ENCODE measurements at places on chromosomes 2 and 18.

- DNase-seq = no peak
Observed at GRCh38 chr2:142954493-142954892, 77.0 kb downstream of the KYNU start.

DNA sequence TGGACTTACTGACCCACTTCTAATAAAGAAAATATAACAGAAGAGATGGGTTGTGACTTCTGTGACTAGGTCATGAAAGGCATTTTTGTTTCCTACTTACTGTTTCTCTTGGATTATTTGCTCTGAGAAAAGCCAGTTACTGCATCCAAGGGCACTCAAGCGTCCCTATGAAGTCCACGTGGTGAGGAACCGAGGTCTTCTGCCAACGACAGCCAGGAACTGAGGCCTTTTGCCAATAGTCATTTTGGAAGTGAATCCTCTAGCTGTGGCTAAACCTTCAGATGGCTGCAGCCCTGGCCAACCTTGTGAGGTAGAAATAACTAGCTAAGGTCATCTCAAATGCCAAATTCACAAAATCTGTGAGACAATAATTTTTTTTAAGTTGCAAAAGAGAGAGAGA is 449.8 kb upstream of the RGPD4 start:
- DNase-seq = no peak

- DNase-seq = no peak
Observed at GRCh38 chr2:88671786-88672427, 19.6 kb upstream of the RPIA start.

DNA sequence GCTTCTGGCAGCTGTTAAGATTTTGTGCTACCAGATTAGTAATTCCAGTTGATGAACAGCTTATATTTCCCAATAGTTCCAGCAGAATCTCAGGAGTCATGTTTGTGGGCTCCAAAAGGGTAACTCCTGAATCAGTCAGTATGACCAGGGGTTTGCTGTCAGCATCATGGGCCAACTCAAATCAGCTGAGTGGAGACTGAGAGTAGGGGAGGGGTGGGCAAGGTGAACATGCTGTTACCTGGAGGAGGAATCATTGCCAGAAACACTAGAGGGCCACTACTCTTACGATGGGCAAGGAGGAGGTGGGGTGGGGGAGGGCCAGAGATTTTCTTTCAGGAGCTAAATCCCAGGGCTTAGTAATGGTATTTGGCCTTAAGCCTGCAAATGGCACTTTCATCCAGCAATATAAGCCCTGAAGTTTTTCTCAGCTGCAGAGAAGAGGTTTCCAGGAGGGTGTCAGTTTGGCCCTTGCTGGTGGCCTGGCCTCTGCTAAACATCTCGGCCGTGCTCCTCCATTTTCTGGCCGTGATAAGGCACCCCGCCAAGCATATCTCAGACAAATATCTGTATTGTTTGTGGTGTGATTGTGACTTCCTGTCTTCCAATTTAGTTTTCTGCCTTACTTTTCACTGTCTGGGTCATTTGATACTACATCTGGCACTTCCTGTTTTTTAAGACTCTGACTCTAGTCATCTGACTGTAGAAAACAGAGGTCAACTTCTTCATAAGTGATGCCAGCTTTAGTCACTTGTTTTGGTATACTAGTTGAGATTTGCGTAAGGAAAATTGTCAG is 120.5 kb upstream of the CXCR4 start:
- DNase-seq = no peak

GRCh38 chr2:627926-628560 is 49.2 kb downstream of the TMEM18 start:
- no peak for DNase-seq

DNA sequence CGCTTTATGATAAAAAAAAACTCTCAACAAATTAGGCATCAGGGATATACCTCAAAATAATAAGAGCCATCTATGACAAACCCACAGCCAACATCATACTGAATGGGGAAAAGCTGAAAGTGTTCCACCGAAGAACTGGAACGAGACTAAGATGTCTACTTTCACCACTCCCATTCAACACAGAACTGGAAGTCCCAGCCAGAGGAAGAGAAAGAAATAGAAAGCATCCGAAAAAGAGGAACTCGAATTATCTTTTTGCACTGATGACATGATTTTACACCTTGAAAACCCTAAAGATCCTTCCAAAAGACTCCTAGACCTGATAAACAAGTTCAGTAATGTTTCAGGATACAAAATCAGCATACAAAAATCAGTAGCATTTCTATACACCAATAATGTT is 121.6 kb downstream of the ZRANB3 start:
- no peak for DNase-seq

GRCh38 chr2:23484275-23484674 is 99.3 kb downstream of the KLHL29 start:
- DNase-seq = no peak

DNA sequence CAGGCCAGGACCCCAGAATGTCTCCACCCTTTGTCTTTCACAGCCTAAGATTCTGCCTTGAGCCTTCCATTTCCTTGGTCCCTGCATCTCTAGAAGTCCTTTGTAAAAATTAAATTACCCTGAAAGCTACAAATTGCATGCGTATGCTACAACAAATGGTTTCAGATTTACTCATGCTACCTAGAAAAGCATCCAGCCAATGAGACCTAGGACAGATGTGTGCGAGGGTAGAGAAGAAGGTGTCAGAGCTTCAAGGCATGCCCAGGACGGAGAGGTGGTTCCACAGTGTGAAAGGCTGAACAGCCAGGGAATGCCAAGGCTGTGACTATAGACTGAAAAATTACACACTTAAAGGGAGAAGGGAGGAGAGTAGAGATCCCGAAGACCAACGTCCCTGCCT is 40.2 kb downstream of the CCBE1 start:
- DNase-seq = no peak

- DNase-seq = no peak
Observed at GRCh38 chr2:71614976-71615766, 161.8 kb downstream of the DYSF start.

GRCh38 chr2:167544602-167545001 is 656.3 kb downstream of the XIRP2 start:
- no peak for DNase-seq

DNA sequence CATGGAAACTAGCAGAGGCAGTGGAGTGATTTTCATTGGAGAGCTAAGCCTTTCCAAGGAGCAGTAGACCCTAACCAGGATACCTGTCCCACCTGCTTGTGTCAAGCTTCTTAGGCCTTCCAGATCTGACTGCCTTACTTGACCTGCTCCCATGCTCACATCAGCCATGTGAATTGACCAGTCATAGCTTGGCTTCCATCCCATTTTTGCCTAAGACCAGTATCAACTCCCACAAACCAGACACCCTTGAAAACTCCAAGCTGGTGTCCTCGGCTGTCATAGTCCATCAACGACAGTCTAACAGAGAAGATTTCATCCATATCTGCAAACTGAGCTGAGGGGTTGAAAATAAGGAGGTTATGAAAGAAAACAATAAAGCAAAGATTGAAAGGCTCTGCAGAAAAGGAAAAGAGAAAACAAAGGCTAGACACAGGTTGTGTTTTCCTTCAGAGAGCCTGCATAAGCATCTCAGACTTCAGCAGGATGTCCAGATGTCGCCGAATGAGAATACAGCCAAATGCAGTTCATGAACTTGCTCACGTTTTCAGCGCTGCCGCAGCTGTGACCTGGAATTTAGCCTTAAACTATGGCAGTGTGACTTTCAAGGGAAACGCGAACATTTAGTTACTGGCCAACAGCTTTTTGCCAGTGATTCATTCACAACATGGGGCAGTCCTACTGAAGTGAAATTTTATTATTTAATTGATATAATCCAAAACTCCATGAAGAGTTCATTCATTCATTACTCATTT is 868.1 kb upstream of the ID2 start:
- DNase-seq = no peak

DNA sequence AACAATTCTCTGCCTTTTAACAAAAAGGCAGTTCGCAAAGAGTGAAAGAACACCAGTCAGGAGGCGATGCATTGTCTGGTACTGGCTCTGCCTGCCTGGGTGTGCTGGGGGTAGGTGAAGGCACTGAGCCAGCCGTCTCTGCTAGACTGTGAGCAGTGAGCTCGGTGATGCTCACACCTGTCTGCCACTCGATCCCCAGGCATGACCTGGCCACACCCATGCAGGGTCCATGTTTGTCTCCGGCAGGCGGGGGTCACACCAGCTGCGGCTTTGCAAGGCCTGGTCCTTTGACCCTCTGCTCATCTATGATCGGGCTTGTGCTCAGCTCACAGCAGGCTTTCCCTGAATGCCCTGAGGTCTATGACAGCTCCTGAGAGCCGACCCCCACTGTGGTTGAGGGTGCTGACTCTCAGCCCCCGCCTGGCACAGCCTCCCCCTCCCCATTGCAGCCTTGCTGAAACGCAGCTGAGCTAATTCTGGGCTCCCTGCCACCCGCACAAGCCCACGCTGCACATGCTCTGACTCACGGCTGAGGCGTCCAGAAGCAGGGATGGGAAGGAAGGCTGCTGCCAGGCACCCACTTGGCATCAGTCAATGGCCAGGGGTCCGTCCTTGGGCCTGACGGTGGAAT is 23.7 kb downstream of the CRACDL start:
- DNase-seq = no peak

- DNase-seq = no peak
Observed at GRCh38 chr2:180156651-180157050, 149.6 kb upstream of the CWC22 start.

GRCh38 chr2:239125726-239126675 is 274.8 kb downstream of the HDAC4 start:
- DNase-seq = no peak

GRCh38 chr18:11821643-11822237 is 29.5 kb upstream of the CHMP1B start:
- no peak for DNase-seq

DNA sequence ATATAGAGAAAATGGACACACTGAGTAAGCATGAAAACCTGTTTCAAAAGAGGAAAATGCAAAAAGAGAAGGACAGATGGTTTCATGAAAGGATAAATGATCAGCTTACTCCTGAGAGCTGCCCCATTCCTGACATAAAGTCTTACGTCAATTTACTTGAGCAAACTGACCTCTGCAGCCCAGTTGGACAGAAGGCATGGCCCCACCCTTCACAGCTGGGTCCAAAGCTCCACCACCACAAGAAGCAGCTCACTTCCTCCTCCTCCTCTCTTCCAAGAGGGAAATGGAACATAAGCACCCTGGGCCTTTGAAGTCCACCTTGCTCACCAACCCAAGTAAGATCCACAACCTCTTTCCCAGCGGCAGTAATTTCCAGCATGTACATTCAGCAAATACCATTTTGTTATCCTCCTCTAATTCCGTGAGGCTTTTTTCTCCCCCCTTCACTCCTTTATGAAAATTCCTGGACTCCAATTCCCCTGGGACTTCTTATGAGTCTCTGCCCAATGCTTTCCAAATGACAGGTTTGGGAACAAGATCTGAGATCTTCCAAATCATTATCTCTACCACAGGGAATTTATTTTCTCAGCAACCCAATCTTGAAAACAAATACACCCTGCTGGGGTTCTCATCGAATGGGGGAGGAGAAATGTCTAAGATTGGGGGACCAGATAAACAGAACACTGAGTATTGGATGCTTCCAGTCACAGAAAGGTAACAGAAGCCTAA is 10.1 kb downstream of the COL4A4 start:
- no peak for DNase-seq

DNA sequence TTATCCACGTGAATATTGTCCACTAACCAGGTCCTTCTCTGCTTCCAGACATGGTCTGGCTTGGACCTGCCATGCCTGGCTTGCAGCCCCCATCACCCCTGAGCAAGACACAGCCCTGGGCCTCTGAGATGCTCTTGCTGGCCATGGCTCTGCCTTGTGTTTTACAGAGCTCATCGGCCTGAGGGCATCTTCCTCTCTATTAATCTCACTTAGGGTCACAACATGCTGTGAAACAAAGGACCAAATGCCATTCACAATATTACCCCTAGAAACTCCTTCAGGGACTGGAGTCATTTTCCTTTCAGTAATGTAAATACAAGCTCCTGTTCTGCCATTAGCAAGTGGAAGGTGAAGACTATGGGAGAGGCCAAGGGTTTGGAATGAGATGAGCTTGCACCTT is 6.8 kb upstream of the TPO start:
- no peak for DNase-seq

DNA sequence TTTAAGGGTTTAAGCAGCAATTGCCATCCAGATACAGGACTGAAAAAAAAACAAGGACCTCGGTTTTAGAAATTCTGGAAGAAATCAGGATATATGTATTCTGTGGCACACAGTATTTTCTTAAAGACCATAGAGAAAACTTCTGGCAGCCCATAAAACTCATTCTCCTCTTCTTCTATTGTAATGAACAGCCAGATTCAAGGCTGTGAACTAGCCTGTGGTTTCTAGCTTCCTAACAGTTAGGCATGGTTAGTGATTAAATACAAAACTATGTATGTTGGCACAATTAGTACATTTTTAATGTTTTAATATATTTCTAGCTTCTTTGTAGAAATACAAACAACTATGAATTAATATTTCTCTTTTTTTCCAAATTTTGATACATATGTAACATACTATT is 555.7 kb downstream of the DSC3 start:
- no peak for DNase-seq

GRCh38 chr2:113116100-113116958 is 11.1 kb upstream of the IL1RN start:
- DNase-seq = no peak

All from activated naive CD4-positive, alpha-beta T cell treated with anti-CD3 and anti-CD28 coated beads, Interleukin-2, amount 50 U/mL, for 16 hours (primary cell).